Stimulated activated CD8-positive, alpha-beta memory T cell treated with anti-CD3 and anti-CD28 coated beads, Interleukin-4, amount 100 ng/mL, for 4 hours (primary cell): ENCODE measurements at places on chromosomes 12 and 14.

- DNase-seq, result no peak
Measured at GRCh38 chr12:27498149-27498548, 25.9 kb upstream of the PPFIBP1 start.

- no peak for DNase-seq
Measured at GRCh38 chr14:53399057-53399456, 245.9 kb upstream of the DDHD1 start.

DNA sequence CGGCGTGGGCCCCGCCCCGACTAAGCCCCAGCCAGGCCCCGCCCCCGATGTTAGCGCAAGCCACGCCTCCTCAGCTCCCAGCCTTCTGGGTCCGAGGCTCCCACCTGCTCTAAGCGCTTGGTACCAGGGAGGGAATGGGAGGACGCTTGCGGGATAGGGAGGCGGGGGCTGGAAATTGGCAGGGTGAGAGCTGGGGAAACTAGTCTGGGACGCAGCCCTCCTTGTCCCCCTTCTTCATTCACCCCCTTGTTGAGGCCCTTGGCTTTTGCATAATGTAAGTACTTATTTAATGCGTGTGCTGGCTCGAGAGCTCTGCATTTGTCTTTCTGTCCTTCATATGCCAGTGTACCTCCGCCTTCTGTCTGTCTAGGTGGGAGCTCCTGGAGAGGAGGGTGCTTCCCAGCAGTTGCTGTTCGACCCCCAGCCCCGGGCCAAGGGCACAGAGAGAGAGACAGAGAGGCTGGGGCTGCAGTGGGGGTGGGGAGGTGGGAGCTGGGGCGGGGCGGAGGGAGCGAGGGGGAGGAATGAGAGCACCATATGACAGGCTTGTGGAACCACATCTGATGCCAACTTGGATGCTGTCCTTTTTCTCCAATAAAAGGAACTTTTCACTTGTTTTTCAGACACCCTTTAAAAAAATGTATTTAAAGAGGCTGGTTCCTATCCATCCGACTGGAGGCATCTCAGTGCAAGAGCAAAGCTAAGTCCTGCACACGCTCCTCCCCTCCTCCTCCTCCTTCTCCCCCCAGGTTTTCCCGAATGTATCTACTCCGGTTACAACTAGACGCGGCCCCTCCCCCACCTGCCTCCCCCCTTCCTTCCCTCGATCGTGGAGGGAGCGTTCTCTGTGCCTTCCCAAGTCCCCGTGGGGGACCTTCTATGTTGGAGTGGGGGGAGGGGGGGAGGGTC is 25.6 kb upstream of the MAP1LC3B2 start:
- DNase-seq, result peak; percentile 51

DNA sequence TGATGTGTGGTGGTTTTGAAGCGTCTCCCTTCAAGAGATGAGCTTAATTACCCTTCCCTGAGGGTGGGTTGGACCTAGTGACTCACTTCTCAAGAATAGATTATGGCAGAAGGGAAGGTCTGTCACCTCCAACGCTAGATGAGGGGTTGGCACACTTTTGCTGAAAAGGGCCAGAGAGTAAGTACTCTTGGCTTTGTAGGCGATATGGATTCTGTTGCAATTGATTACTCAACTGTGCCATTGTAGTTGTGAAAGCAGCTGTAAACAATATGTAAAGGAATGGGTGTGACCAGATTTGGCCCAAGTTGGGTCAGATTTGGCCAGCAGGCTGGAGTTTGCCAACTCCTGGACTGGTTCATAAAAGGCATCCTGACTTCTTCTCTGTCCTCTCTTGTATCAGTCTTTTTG is 53.3 kb downstream of the SMIM41 start:
- DNase-seq, result no peak

- no peak for DNase-seq
Measured at GRCh38 chr12:6959058-6959804, 8.1 kb downstream of the PTPN6 start.

DNA sequence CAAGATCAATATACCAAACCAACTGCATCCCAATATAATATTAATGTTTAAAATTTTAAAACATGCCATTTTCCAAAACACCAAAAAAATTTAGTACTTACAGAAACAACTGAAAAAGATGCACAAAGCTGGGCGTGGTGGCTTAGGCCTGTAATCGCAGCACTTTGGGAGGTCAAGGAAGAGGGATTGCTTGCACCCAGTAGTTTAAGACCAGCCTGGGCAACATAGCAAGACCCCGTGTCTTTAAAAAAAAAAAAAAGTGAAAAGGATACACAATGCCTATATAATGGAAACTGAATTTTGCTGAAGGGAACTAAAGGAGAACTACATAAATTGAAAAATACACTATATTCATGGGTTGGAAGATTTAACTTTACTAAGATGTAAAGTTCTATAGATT is 149.5 kb downstream of the RMST start:
- DNase-seq, result no peak

- no peak for DNase-seq
Measured at GRCh38 chr14:61811882-61812346, 49.7 kb downstream of the SNAPC1 start.

GRCh38 chr12:28374556-28374955 is 184.3 kb downstream of the CCDC91 start:
- DNase-seq, result no peak

- DNase-seq, result no peak
Measured at GRCh38 chr14:79809849-79810612, 401.3 kb downstream of the DIO2 start.
